ENCODE measurements at places on chromosomes 2 and 18.

DNA sequence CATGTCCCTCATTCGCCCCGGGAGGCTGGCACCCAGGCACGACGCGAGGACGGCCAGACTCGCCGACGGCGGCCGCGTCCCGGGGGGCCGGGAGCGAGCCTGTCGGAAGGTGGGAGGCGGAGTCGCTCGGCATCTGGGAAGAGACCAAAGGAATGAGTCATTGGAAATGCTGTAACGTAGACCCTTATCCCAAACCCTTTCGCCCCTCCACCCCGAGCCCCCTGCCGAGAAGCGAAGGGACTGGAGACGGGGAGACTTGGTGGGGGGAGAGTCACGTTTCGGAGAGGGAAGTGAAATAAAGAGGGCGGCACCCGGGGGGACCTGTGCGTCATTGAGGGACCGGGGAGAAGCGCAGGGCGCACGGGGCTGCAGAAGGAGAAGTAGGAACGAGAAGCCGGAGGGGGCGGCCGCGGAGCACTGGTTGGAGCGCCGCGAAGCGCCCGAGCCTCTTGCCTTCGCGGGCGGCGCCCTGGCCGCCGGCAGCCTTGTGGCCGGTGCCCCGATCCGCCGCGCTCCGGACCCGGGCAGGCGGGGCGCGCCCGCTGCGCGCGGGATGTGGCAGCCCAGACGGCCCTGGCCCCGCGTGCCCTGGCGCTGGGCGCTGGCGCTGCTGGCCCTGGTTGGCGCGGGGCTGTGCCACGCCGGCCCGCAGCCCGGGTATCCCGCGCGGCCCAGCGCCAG, at the start of gene EMILIN2:
TSS of gene EMILIN2 (plus strand) at position 371 of the 681 bp plus-strand sequence. CDS start at position 554, 183 bp downstream.
- DNase-seq, result peak; percentile 36

GRCh38 chr2:60410456-60411146, 142.9 kb downstream of the BCL11A start:
- DNase-seq, result no peak

GRCh38 chr18:76707534-76707933, 114.8 kb upstream of the ZNF236 start:
- no peak for DNase-seq

DNA sequence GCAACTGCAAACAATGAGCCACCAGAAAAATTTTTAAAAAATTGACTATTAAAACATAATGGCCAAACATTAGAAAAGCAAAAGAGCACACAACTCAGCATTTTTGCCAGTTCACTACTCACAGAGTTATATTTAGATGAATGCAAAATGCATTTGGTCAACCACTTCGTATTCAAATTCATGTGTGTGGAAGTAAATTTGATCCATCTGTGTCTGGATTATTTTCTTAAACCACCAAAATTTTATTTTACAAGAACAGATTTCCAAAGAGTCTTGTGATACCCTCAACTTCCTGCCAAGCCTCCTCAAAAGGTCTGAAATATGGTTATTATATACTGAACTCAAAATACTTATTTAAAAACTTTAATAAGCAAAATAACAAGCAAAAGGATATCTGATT, 57.4 kb downstream of the PPP1R1C start:
- no peak for DNase-seq

GRCh38 chr2:114031605-114032505, 142.0 kb downstream of the ACTR3 start:
- DNase-seq, result no peak

DNA sequence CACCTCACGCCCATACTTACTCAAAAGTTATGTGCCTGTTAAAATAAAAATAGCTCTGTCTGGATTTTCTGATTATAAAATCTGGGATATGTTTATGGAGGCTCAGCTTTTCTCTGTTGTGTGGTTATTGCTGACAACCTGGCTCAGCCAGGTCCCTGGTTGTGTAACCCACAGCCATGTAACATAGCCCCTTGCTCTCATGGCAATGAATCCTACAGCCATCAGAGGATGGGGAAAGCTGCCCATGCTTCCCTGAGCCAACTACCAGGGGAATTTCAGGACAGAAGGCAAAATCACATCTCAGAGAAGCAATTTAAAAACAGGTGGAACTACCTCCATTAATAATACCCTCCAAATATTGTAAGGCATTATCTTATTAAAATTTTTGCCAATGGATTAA, 29.7 kb downstream of the ST8SIA5 start:
- DNase-seq, result no peak

GRCh38 chr2:241866790-241867645, 2.5 kb upstream of the RTP5 start:
- DNase-seq, result no peak

DNA sequence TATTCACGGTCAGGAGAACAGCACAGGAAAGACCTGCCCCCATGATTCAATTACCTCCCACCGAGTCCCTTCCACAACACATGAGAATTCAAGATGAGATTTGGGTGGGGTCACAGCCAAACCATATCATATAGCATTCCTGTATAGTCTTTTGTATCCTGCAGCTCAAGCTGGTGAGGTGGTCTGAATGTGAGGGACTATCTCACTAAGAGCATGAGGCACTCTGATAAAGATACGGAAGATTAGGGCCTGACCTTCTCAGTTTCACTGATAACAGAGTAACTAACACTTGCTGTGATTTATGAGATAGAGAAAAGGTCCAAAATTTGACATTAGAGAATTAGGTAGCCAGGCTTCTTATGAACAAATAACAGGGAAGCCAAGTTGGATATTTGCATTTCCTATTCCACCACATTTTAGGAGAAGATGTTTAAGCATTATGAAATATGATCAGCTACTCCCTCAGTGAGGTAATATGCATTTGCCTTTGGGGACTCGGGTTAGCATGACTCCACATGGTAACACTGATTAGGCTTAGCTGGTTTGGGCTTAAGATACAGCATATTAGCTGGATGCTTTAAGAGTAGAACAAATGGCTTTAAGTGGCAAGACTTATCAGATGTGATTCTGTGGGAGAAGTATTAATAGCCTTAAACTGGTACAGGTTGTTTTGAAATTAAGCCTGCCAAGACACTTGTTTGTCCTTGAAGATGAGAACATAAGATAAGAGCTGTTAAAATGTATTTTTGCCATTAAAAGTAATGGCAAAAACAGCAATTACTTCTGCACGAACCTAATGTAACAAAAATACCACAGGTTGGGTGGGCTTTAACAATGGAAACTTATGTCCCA, 106.9 kb upstream of the MSTN start:
- DNase-seq, result no peak

DNA sequence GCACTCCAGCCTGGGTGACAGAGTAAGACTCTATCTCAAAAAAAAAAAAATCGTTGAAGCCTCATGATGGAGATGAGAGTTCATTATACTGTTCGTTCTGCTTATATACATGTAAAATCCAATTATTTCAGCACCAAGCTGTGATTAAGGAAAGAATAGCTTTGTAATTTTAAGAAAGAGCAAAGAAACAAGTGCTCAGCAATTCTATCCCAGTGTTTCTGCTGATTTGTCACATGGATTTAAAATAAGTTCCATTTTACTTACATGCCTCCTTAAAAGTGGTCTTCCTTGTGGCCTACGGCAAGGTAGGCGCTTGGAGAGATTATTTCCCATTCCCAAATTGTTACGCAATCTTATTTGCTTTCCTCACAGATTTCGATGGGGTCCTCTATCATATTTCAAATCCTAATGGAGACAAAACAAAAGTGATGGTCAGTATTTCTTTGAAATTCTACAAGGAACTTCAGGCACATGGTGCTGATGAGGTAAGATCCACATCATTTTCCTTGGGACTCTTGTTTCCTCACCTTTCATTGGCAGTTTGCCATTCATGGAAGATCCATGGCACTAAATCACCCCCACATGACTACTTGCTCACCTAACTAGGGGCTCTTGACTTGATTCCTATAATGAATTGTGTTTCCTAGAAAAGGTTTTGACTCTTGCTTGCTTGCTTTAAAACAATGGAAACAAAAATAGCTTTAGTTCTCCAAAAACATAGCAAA, 11.5 kb downstream of the ARPC2 start:
- no peak for DNase-seq

DNA sequence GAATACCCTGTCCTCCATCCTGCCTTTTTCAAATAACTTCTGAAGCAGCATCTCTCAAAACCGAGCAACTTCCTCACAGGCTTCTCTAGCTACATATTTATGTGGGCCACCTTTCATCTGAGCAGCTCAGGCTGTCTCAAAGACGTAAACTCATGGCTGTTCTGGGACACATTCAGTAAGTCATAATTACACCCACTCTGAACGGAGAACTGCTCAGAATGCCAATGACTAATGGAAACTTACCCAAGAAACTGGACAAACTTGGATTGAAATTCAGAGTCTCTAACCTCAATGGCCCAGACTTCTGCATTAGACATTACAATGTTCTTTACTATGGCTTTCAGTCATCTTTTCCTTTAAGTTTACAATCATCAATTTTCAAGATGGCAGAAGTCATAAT, 145.2 kb downstream of the RAD51AP2 start:
- DNase-seq, result no peak

DNA sequence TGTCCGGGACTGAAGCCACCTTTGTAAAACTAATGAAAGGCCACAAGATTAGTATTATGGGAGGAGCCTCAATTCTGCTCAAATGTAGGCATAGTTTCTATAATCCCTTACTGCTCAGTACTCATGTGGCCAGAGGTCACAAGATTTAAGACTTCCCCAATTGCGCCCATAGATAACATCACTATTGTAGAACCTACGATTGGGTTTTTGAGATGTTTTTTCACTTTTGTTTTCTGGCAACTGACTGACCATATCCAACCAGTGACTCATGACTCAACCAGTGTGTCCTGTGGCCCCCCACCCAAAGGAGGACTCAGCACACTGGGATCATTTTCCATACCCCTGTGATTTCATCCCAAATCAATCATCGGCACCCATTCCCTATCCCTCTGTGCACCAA, 15.2 kb upstream of the TSPYL6 start:
- DNase-seq, result no peak

DNA sequence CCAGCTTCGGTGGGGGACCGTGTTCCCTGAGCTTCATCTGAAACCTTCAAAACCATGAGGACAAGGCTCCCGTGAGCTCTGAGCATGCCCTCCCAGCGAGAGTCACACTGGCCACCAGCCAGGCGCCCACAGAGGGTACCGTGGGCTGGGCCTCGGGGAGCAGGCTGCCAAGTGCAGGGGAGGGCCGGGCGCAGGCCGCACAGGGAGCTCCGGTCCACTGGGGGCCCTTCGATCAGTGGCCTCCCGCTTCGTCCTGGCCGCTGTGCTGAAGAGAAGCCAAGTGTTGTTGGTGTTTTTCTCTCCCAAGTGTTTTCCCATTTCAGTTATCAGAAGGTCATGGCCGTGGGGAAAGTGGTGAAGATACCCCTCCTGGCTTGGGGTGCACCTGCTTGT, 144.4 kb downstream of the PTGR3 start:
- no peak for DNase-seq

DNA sequence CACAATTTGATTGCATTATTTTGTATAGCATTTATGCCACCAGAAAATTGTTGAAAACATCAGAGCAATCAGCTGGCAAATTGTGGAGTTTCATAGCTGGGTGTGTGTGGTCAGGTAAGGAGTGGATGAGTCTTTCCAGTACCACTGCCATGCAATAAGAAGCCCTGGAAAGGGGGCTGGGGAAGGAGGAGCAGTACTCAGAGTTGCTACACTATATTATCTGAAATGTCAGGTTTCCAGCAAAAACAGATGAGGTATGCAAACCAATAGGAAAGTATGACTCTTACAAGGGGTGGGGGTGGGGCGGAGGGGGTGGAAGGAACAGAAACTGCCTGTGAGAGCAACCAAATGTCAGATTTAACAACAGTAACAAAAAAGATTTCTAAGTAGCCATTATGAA, 112.2 kb downstream of the SOS1 start:
- no peak for DNase-seq

- no peak for DNase-seq
Observed at GRCh38 chr2:196284866-196285557, 113.6 kb upstream of the STK17B start.

DNA sequence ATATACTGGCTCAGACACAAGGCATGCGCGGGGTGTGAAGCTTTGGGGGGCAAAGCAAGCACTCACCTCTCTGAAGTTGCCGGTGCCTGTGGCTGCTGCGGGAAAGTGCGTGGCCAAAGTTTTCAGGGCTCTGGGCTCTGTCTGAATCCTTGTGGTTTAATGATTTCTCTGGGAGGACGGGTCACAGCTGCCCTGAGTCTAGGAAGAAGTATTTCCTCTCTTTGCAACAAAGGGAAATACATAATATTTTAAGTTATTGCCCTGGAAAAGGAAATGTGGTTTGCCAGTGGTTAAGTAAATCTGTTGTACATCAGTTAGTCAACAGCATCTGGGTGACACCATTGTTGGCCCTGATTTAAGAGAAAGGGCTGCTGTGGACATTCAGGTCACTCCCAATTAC, 56.7 kb upstream of the ZDBF2 start:
- DNase-seq, result no peak

- DNase-seq, result no peak
Observed at GRCh38 chr2:167572883-167573619, 674.3 kb downstream of the STK39 start.

DNA sequence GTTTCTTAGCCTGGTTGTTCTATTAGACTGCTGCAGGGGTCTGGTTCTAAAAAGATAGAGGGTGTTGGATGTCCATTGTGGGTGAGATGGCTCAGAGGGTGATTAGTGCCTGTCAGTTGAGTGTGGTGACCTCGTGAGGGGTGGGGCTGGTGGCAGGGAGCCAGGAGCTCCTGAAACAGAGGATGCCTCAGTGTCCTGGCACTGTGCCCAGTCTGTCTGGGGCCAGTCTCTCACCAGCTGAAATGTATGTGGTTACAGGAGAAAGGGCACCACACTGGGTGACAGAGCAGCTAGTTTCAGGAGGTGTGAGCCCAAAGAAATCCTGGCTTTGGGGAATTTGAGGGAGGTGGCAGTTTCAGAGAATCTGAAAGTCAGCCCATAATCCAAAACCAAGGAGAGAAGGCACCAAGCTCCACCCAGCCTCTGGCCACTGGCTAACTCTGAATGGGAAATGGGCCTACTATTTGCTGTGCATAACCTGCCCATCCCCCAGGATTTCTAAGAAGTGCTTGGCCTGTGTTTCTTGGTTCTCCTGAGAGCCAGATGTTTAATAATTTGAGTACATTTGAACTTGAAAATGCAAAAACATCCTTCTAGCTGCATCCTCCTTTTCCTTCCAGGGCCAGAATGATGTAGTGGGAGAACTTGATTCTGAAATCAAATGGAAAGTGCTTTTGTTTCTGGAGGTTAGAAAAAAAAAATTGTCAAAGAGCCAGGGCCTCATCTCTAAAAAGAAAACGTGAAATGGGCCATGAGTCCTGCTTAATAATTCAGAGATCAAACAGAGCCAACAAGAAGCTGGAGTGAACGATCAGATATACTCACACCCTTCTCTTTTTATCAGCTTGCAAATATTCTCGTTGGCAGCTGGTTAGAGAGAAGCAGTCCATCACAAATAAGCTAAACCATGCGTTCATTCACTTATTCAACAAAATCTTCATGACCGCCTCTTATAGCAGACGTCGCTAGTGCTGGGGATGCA, 92.3 kb downstream of the B3GNT2 start:
- DNase-seq, result peak; percentile 73

DNA sequence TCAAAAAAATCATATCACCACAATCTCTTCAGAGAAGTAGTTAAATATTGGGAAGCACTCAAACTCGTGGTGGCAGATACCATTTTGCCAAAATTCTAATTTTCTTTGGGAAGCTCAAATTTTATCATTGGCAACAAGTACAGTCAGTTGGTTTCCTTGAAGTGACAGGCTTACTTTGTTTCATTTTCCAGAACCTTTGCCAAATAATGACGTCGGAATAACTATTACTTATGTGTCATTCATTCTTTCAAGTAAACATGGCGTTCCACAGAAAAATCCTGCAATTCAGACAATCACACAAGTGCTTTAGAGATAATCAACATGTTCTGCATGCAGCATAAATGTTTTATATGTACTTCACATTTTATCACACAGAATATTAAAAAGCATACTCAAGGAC, 5.4 kb downstream of the TTLL4 start:
- DNase-seq, result no peak

Data from CD4-positive, alpha-beta T cell treated with Interleukin-2 at 100 ng/mL for 4 hours (primary cell).